ENCODE measurements at places on chromosomes 6 and 20.

DNA sequence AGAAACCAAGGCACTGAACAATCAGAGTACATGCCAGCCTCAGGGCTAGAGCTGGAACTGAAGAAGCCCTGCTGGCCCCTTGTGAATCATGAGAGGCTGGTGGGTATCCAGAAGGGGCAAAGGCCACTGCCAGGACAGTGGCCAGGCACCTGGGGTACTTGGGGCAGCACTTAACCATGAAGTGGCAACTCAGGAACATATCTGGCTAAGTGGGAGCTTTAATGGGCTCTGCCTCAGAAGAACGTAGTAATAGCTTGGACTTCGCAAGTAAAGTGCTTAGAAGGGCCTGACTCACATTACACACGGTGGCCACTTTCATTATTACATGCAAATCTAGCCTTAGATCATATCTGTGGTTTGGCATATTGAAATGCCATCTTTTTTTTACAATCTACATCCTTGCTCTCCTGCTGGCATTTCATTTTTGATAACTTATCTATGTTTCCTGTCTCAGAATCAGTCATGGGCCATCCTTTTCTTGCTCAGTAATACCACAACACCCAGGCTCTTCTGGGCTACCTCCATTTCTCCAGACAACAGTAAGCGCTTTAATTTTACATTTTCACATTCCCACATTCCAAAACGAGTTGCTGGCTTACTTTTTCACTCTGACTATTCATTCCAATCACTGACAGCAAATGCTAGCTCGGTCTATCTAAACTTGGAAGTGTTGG lies 21.6 kb downstream of the NAPB start:
- peak; percentile 84 for DNase-seq

DNA sequence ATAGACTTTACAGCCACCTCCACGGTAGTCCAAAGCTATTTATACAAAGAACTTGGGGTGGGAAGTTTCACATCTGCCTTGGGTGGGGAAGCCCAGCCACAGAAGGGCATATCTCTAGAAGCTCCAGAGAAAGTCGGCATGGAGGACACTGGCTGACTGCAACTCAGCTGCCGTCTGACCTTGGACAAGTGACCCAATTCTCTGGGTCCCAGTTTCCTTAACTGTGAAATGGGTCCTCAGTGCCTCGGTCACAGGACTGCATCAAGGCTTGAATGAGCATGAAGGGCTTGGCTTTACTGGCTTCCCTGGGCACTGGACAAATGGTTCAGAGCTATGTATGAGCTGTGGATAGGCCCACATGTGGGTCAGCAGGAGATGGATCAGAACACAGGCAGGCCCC lies 58.6 kb downstream of the NOL4L start:
- no peak for DNase-seq

- peak; percentile 68 for DNase-seq
Observed at GRCh38 chr6:112235956-112236355, 18.4 kb downstream of the LAMA4 start.

- DNase-seq: no peak
Observed at GRCh38 chr6:28220257-28221133, 4.6 kb upstream of the ZSCAN9 start.

- DNase-seq: no peak
Observed at GRCh38 chr6:12546410-12547002, 170.1 kb upstream of the PHACTR1 start.

GRCh38 chr6:112764377-112764776 lies 417.2 kb downstream of the RFPL4B start:
- DNase-seq: no peak

GRCh38 chr6:159981071-159981402 lies 12.2 kb downstream of the IGF2R start:
- no peak for DNase-seq

GRCh38 chr6:80862756-80863155 lies 756.3 kb downstream of the BCKDHB start:
- no peak for DNase-seq

DNA sequence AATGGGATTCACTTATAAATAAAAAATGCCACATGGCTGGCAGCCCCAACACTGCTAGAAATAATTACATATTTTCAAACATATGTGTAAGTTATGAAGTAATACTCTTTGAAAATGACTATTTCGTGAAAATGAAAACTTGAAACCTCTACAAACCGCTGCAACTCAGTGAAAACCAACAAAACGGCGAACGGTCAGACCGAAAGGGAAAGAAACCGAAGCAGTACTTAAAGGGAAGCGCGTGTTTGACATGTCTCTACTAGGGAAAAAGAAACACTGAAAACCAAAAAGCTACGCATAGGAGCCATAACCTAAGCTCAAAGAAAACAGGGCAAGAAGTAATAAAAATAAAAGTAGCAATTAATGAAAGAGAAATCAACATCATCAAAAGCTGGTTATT lies 121.0 kb upstream of the GGTLC1 start:
- peak; percentile 59 for DNase-seq

GRCh38 chr6:142648036-142648451 lies 296.9 kb downstream of the HIVEP2 start:
- no peak for DNase-seq

All from activated CD4-positive, alpha-beta T cell treated with anti-CD3 and anti-CD28 coated beads, Interleukin-2, Interleukin-6, amounts not matched to agents 100 ng/mL and 50 ng/mL, durations not matched to agents 16 hours and 8 hours (primary cell).